Keratinocyte (primary cell): ENCODE measurements at places on chromosomes 3 and 15. TPM values are rescaled to one million over a fixed set of nuclear protein-coding genes. Genes with fewer than 3 reads are reported as not detected.

GRCh38 chr15:73346735-73347312, 21.9 kb downstream of the HCN4 start:
- no peaks in the 10 kb centered on the region for H3K27me3 ChIP-seq
- H3K4me3 ChIP-seq = no peak overlapping the region
- H3K36me3 ChIP-seq = no peaks in the 10 kb centered on the region
- no peaks in the 10 kb centered on the region for H3K4me1 ChIP-seq
- DNase-seq = peak; percentile 4
- no peak overlapping the region for H3K27ac ChIP-seq

- H3K27me3 ChIP-seq = no peaks in the 10 kb centered on the region
- no peak overlapping the region for H3K4me3 ChIP-seq
- H3K36me3 ChIP-seq = peaks cover 19% of the 10 kb centered on the region
- peaks cover 4% of the 10 kb centered on the region for H3K4me1 ChIP-seq
- DNase-seq = no peak
These were observed 5.5 kb downstream of the AP3S2 start for GRCh38 chr15:89888214-89888804.

- H3K27ac ChIP-seq = no peak overlapping the region
- DNase-seq = no peak
- H3K36me3 ChIP-seq = peaks cover 93% of the 10 kb centered on the region
These were observed 18.8 kb downstream of the PLXNB1 start for GRCh38 chr3:48411041-48411588.

- no peak overlapping the region for H3K4me3 ChIP-seq
- no peaks in the 10 kb centered on the region for H3K27me3 ChIP-seq
- no peak overlapping the region for H3K27ac ChIP-seq
- H3K4me1 ChIP-seq = no peaks in the 10 kb centered on the region
- no peaks in the 10 kb centered on the region for H3K36me3 ChIP-seq
These were observed 117.2 kb upstream of the LRIG1 start for GRCh38 chr3:66618066-66618465.

DNA sequence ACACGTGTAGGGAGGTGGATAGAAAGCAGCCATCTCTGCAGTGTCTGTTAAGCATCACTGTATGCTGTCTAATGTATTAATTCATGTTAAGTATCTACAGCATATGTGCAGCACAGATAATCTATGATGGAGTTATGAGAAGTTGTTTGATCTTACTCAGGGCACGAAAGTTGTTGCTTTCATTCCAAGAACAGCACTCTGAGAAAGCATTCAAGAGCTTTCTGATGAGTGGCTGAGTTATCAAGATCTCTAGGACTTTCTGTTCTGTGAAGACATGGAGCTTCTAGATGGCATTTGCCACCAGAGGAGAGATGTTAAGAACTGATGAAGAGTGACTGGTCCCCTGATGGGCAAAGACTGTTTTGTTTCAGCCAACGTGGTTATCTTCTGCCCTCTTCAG, 22.6 kb upstream of the TPRG1 start:
- no peaks in the 10 kb centered on the region for H3K4me1 ChIP-seq
- no peak overlapping the region for H3K4me3 ChIP-seq

GRCh38 chr3:10779293-10779805, 36.7 kb upstream of the SLC6A11 start:
- H3K4me1 ChIP-seq = peaks cover 23% of the 10 kb centered on the region
- no peak for DNase-seq
- no peak overlapping the region for H3K4me3 ChIP-seq
- no peak overlapping the region for H3K27ac ChIP-seq
- no peaks in the 10 kb centered on the region for H3K27me3 ChIP-seq

DNA sequence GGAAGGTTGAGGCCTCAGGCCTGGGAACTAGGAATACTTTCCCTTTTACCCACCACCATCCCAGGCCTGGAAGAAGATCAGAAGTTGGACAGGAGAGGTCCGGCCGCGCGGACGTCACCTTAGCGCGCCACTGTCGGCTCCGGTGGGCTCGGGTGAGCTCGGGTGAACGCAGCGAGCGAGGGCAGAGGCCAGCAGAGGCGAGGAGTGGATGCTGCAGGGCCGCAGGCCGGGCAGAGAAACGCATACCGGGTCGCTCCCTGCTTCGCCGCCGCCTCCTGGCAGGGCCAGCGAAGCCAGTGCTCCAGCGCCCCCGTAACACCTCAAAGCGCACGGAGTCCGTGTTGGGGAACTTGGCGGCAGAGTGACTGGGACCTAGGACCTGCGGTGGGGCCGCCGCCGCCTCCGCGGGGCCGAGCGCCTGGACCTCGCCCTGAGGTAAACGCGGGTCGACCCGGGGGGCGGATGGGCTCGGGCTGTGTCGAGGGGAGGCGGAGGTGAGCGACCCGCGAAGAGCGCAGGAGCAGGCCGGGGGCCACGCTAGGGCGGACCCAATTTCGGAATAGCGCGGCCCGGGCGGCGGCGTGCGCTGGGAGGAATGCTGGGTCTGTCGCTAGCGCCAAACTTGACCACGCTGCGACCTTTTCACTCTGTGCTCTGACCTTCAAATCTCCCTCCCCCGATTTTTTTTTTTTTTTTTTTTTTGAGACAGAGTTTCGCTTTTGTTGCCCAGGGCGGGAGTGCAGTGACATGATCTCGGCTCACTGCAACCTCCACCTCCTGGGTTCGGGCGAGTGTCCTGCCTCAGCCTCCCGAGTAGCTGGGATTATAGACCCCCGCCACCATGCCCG, 1.6 kb downstream of the CYP11A1 start:
- H3K4me1 ChIP-seq = peaks cover 6% of the 10 kb centered on the region
- no peak overlapping the region for H3K27ac ChIP-seq
- DNase-seq = no peak
- H3K27me3 ChIP-seq = peaks cover 34% of the 10 kb centered on the region
- peak overlapping the region; percentile 57 for H3K4me3 ChIP-seq
- no peaks in the 10 kb centered on the region for H3K36me3 ChIP-seq

- no peak overlapping the region for H3K4me3 ChIP-seq
- no peak overlapping the region for H3K27ac ChIP-seq
- no peaks in the 10 kb centered on the region for H3K4me1 ChIP-seq
- DNase-seq = no peak
These were observed 78.0 kb downstream of the GMPS start for GRCh38 chr3:155948476-155948875.

DNA sequence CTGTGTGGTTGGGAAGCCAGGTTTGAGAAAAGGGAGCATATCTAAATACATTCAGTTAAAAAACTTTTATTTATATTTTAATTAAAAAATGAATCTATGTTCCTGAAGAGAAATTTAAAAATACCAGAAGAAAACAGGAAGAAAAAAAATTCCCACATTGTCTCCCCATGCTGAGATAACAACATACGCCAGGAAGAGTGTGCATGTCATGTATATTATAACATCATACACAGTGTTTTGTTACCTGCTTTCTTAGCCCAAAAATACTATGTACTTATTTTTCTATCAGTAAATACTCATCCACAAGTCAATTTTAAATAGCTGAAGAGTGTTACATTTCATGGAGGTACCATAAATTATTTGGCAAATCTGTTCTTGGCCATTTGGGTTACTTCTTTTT, 18.5 kb downstream of the USP13 start:
- H3K27me3 ChIP-seq = no peaks in the 10 kb centered on the region
- no peak for DNase-seq
- H3K27ac ChIP-seq = no peak overlapping the region
- H3K36me3 ChIP-seq = no peaks in the 10 kb centered on the region

- no peaks in the 10 kb centered on the region for H3K4me1 ChIP-seq
- no peak overlapping the region for H3K27ac ChIP-seq
- no peak overlapping the region for H3K4me3 ChIP-seq
These were observed 507.1 kb downstream of the IGSF11 start for GRCh38 chr3:118527514-118528044.

- no peaks in the 10 kb centered on the region for H3K36me3 ChIP-seq
- no peaks in the 10 kb centered on the region for H3K27me3 ChIP-seq
- H3K4me1 ChIP-seq = peaks cover 44% of the 10 kb centered on the region
- no peak overlapping the region for H3K27ac ChIP-seq
These were observed 42.4 kb downstream of the EOMES start for GRCh38 chr3:27679691-27680090.

HSPBAP1 gene
- 4.8 to 9.5 TPM (median 6.6 TPM) in 3 replicates for polyA plus RNA-seq

CELF6 gene
- polyA plus RNA-seq = 0.04 to 0.12 TPM in 2 of 3 replicates, not detected in the other
